ENCODE measurements at places on chromosomes 13 and 19.

- peak; percentile 95 for DNase-seq
Measured at GRCh38 chr19:54464044-54464629, 559 bp upstream of the LENG9 start.

DNA sequence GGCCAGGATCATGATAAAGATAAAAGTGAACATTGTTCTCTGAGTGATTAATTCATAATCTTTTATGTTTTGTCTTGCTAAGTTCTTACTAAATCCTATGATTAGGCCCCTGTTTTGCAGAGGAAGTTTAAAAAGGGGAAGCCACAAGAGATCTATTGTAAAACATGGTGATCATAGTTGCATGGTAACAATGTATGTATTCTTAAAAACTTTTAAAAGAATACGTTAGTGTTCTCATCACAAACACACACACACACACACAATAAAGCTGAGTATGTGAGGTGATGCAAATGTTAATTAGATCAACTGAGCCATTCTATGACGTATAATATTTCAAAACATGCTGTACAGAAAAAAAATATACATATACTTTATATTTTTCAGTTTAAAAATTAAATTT, 51.2 kb downstream of the MBD3L2B start:
- no peak for DNase-seq

GRCh38 chr19:6674868-6675305, 4.9 kb upstream of the TNFSF14 start:
- peak; percentile 92 for DNase-seq

- no peak for DNase-seq
Measured at GRCh38 chr13:99009987-99010551, 32.2 kb upstream of the DOCK9 start.

GRCh38 chr19:42355896-42356295, 30.5 kb downstream of the MEGF8 start:
- DNase-seq = no peak

- no peak for DNase-seq
Measured at GRCh38 chr19:18173054-18173571, 500 bp upstream of the IFI30 start.

- DNase-seq = no peak
Measured at GRCh38 chr13:21008026-21008425, 53.4 kb downstream of the LATS2 start.

GRCh38 chr13:45328661-45329111, 12.3 kb downstream of the TPT1 start:
- DNase-seq = no peak

GRCh38 chr13:48708764-48709163, 55.0 kb downstream of the CYSLTR2 start:
- DNase-seq = no peak

DNA sequence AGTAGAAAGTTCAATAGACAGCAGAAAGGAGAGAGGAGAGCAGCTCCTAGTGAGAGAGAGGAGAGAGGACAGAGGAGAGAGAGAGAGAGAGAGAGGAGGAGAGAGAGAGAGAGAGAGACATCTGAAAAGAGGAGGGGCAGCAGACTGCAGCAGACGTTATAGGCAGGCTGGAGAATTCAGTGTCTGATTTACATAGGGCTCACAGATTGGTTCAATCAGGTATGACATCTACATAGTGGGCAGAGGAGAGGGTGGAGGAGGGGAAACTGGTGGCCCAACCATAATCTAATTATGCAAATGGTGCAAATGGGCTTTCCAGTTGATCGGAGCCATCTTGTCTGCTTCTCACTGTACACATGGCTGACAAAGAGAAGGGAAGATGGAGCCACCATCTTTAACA, 221.3 kb upstream of the TRPC4 start:
- DNase-seq = no peak
